Peyer's patch (tissue), 4 donors: ENCODE measurements at places on chromosomes 3 and 15. TPM values are rescaled to one million over a fixed set of nuclear protein-coding genes. Genes with fewer than 3 reads are reported as not detected.

DNA sequence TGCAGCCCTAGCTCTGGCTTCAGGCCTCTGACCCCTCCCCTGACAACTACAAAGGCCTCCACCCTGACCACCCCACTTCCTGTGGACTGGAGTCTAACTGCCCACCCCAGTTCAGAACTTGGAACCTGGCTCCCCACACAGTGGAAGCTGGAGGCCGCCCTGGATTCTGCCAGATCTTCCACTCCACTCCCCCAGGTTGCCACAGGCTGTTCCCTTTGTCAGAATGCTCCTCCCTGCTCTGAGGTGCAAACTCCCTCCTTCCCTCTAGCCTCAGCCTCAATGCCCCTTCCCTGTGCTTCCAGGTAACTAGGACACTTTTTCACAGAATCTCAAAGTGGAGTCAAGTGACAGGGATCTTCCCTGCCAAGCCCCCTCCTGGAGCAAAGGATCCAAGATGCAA, 62.8 kb upstream of the TMEM115 start:
- DNase-seq = no peak

GRCh38 chr3:69435274-69436265, 49.7 kb upstream of the FRMD4B start:
- no peak for DNase-seq

PXK gene
- 26.3 TPM for total RNA-seq

- no peak for DNase-seq
These were observed 189.8 kb upstream of the TBC1D5 start for GRCh38 chr3:17932136-17932771.

GRCh38 chr3:43505351-43505750, 116.5 kb downstream of the ANO10 start:
- no peak for DNase-seq

- DNase-seq = peak; percentile 39
These were observed 134.1 kb upstream of the MEF2A start for GRCh38 chr15:99431661-99432091.

GRCh38 chr15:66120422-66120821, 133.1 kb downstream of the MEGF11 start:
- DNase-seq = no peak

ILDR1 gene
- 4.7 TPM for total RNA-seq

DNA sequence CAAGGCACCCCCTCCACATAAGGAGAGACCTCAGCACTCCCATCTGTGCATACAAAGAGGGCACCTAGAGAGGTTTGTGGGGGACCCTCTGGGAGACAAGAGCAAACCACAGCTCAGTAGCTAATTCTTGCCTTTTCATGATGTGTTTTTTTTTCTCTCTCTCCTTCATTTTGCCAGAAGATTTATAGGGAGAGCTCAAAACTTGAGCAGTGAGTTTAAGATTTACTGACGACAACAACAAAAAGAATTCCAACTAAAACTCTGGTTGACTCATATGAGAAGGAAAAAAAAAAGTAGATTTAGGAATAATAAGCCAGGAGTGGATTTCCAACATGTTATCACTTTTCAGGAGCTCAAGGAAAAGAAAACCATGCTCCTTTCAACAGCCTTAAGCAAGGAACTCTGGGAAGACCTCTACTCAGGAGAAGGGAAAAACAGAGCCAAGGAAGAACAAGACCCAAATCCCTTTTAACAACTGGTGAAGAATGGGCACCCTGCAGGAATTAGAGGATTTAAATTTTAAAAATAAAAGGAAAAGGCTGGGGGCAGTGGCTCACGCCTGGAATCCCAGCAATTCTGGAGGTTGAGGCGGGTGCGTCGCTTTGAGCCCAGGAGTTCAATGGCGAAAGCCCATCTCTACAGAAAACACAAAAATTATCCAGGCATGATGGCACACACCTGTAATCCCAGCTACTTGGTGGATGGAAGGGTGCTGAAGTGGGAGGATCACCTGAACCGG, 58.2 kb upstream of the RAD18 start:
- no peak for DNase-seq

GRCh38 chr3:40208251-40208650, 101.3 kb upstream of the EIF1B start:
- DNase-seq = no peak

GXYLT2 gene
- 1.1 TPM for total RNA-seq

GRCh38 chr3:136728918-136729317, 23.3 kb downstream of the STAG1 start:
- no peak for DNase-seq

GRCh38 chr3:10858091-10858490, 42.1 kb downstream of the SLC6A11 start:
- DNase-seq = no peak

DNA sequence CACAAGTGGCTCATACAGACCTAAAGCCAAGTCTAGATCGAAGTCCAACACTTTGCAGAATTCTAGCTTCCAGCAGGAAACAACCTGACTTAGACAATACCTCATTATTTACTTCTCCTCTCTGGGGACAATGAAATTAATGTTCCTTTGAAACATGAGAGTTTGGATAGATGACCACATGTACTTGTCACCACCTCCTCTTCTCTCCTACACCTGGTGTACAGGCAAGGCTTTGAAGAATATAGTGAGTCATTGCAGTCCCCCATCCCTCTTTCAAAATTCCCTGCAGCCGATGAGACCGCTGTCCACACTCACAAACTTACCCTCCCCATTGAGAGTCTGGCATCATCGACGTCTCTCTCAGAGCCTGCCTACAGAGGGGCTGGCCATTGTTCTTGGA, 189.0 kb upstream of the HES1 start:
- no peak for DNase-seq

GRCh38 chr15:101391981-101392640, 97.1 kb upstream of the SNRPA1 start:
- DNase-seq = no peak

TF gene
- total RNA-seq = 2.4 TPM

DNA sequence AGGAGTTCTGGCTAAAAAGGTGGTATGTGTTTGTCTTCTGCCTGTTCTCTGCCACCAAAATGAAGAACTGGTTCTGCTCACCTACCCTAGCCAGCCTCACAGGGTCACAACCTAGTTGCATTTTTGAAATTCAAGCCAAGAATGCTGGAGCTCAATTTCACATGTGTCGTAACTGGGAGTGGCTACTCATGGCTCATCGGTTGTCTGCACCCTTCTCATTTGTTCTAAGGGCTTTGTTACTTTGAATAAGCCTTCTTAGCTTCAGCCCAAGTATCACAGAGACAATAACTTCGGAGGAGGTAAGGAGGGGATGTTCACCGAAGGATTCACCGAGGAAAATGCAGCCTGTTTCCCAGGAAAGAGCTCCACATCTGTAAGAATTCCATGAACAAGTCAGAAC, 134.3 kb upstream of the RARB start:
- no peak for DNase-seq

DNA sequence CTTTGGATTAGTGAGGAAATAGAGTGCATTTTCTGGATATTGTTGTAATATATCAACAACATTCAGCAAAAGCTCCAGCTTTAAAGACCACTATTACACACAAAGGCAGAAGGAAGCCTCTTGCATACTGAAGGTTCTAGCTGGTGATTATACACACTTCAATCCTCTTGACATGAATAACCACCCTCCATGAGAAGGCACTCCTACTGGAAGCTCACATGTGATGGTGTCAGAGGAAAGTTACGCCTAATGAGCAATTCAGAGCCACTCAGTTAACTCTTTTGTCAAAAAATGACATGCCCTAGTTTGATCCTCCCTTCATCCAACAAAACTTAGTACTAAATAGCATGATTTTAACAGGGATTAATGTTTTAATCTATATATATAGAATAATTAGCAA, 124.6 kb upstream of the LYSMD4 start:
- no peak for DNase-seq

CEMIP gene
- 0.27 TPM for total RNA-seq

- DNase-seq = no peak
These were observed 34.5 kb downstream of the ESYT3 start for GRCh38 chr3:138468886-138469285.

DUOXA2 gene
- total RNA-seq = not detected

GRCh38 chr15:79028411-79028964, 62.1 kb downstream of the RASGRF1 start:
- DNase-seq = peak; percentile 35

GRCh38 chr15:69624155-69624520, 171.5 kb downstream of the RPLP1 start:
- DNase-seq = no peak

DNA sequence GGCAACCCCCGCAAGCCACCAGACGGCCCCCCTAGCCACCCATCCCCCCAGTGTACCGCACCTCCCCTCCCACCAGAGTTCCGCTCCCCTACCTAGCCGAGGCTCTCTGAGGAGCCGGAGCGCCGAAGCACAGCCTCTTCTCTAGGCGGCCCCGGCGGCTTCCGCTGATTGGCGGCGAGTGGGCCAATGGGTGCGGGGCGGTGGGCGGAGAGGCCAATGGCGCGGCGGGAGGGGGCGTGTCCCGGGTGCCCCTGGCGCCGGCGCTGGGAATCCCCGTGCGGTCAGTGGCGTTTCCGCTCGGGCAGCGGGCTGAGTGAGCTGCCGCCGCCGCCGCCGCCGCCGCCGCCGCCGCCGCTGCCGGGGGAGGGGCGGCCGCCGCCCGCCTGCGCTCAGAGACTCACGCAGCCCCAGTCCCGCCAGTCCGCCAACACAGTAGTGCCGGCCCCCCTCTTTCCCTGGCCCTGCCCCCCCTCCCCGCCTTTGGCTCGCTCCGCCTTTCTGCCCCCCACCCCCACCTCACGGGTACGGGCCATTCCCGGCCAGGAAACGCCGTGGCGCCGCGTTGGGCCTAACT, at the start of gene SETD5:
Gene SETD5 (plus strand): TSS at position 284 of the 574 bp plus-strand sequence. CDS start 31,324 bp downstream, outside the sequence.
- peak; percentile 100 for DNase-seq

DNA sequence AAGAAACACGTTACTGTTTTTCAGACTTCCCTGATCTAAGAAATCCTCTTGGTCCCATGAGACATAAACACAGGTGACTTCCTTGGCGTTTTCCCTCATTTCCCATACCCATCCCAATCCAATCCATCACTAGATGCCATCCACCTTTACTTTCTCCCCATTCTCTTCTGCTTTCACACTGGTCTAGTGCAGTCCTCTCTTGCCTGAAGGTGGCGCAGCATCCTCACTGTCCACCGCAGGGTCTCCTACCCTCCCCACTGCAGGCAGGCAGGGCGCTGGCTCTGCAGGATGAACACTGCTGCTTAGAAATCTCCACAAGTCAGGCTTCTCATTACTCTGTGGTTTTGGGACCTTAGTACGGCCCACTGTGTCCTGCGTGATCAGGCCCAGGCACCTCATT, 58.2 kb downstream of the RAB7A start:
- no peak for DNase-seq

- DNase-seq = no peak
These were observed 490.8 kb downstream of the IGSF11 start for GRCh38 chr3:118543832-118544231.

GRCh38 chr3:10344147-10344943, 23.4 kb upstream of the SEC13 start:
- no peak for DNase-seq

GRCh38 chr3:20523293-20523692, 337.3 kb upstream of the SGO1 start:
- DNase-seq = no peak

DNA sequence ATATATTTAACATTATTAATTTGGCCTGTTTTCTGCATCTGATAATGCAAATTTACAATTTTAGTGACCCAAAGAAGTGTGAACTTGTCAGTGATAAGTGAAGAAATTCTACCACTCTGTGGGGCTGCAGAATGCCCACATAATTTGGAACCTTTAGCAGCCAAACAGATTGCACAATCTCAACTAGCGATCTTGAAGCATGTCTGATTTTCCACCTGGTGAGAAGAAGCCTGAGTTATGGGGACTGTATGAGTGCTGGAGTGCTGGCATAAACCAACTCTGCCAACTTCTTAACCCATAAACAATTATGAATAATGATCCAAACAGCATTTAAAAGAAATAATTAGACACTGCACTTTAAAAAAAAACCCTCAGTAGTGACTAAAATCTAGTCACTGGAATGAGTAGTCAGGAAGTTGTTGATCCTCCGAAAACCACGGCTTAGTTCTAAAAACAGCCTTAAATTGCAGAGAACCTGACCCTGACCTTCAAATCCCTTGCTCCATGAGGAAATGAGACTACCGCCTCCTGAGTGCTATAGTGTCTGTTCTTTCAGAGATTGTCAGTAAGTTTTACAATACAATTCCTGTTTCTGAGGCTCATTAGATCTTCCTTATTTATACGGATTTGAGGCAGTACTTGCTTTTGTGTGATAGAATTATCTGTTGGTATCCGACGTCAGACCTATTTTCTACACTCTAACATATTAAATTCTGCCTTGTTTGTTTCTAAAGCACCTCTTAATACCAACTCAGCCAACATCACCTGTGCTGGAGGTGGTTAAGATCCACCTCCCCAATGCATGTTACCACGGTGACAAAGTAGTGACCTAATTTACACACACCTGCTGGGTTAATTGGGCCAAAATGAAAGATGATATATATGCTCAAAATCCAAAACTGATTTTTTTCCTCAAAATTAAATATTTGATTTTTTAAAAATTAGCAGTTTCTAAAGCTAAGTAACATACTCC, 267.7 kb downstream of the ZBTB20 start:
- no peak for DNase-seq

PRC1 gene
- 30.3 TPM for total RNA-seq

DNA sequence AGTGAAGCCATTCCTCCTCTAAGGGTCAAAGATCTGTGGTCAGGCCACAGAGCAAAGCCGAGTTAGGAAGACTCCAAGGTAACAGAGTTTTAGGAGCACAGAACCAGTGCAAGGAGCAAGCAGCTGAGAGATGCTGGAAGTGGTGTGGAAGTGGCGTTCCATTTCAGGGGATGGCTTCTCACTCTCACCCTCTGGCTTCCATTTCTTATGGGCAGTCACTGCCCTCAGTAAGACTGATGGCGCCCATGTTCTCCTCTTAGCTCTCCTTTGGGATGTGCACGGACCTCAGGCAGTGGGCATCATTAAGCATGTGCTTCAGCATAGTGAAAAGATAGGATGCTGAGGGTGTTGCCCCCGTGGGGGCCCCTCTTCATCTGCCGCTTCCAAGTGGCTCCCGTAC, 90.3 kb downstream of the ASB7 start:
- DNase-seq = no peak

SMCO1 gene
- not detected for total RNA-seq

GRCh38 chr3:39429466-39429865, 22.9 kb downstream of the RPSA start:
- DNase-seq = no peak

A4GNT gene
- not detected for total RNA-seq

DNA sequence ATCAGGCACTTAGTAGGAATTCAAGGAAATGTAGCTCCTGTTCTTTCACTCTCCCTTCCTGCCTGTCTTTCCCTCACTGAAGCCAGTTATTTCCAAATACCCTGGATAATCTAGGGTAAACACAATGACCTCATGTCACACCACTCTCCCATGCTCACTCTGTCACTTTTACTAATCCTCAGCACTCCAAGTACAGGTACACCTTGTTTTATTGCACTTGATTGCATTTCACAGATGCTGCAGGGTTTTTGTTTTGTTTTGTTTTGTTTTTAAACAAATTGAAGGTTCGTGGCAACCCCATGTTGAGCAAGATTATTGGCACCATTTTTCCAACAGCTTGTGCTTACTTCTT, 40.8 kb downstream of the PPM1L start:
- no peak for DNase-seq

GRCh38 chr3:174126990-174127758, 729.6 kb downstream of the NLGN1 start:
- no peak for DNase-seq

GRCh38 chr3:100526613-100527346, 34.4 kb downstream of the TMEM45A start:
- DNase-seq = no peak
